ENCODE measurements at places on chromosomes 3 and 15.

DNA sequence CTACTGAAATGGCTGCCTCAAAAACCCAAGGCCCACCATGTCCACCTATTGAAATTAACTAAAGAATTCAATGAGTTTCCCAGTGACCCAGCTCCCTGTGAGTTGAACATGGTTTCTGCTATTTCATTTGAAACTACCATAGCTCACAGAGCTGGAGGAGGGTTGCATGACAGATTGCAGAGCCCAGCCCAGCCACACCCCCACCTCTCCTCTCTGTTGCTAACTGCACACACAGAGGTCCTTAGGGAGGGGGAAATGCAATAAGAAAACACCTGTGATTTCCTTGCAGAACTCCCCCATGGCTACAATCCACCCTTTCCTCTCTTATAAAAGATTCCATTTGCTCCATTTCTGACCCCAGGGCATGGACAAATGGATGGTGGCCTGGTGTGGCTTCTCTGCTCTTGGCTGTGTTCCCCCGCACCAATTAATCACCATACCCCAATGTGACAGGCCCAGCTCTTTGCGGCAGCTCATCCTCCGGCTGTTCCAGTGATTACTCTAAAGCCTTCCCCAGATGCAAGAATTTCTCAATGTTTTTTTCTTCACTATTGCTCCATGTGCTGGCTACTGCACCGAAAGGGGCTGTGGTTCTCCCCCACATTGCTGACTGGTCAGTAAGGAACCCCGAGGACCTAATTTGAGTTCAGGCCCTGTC, 208.4 kb upstream of the KBTBD8 start:
- DNase-seq, result no peak

GRCh38 chr3:188037965-188038581, 115.9 kb upstream of the LPP start:
- no peak for DNase-seq

GRCh38 chr3:43180694-43181093, 74.8 kb upstream of the POMGNT2 start:
- DNase-seq, result no peak

GRCh38 chr15:26015516-26016075, 152.5 kb upstream of the ATP10A start:
- DNase-seq, result no peak

- no peak for DNase-seq
Observed at GRCh38 chr3:186471771-186472170, 72.4 kb downstream of the CRYGS start.

DNA sequence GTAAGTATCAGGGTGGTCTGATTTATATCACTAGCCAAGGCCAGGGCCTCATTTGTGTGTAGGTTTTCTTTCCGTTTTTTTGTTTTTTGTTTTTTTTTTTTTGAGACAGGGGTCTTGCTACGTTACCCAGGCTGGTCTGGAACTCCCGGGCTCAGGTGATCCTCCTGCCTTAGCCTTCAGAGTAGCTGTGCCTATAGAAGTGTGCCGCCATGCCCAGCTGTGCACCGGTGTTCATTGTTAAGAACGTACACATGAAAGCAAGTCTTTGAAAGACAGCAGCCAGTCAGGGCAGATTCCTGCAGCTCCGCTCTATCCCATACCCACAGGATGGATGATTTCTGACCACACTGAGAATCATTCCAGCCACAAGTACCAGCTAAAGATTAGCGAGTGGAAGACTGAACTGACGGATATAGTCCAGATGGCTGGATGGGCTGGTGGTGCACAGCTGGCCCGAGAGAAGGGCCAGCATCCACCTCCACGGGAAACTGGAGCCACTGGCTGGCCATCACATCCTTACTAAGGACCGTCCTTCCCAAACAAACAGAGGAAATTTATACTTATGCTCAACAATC, 95.4 kb downstream of the PCSK6 start:
- no peak for DNase-seq

DNA sequence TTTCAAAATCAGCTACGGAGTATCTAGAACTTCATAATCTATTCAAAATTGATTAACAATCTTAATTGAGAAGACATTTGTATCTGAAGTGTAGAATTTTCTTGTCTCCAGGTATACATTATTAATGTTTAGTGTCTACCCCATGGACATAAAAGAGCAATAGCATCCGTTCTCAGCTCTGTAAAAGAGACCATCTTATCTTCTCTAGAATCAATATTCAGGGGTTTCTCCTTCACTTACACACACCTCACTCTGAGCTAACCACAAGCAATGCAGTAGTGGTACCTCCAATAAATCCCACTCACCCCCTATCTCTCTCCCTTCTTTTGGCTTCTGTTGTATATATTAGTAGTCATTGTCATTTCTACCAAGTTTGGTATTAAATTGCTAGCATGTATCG, 16.2 kb downstream of the MBNL1 start:
- no peak for DNase-seq

DNA sequence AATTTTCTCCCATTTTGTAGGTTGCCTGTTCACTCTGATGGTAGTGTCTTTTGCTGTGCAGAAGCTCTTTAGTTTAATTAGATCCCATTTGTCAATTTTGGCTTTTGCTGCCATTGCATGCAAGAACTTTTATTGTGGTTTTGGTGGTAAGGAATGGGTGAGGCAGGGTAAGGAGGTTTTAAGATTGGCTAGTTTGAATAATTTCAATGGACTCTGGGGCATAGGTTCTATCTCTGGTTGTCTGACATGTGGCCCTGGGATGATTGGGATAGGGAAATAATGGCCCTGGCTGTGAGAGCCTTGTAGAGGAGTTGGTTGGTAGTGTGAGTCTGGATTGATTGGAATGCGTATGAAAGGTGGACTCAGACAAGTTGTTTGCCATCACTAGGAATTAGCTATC, 38.0 kb downstream of the SEC22A start:
- DNase-seq, result no peak

DNA sequence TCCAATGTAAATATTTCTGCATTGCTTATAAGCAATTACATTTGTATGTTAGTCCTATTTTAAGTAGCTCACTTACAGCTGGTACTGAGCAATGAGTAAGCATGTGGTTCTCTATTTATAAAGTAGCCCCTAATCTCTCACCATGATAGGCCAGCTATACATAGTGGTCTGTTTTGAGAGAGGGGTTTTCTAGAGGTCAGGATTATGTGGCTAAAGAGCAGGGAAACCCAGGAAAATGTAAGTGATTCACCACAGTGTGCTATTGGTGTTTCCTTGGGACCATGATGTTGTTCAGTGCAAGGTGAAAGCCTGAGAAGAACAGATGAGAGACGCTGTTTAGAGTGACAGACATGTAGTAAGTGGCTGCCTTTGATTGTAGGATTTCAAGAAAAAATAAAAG, 26.4 kb downstream of the RBMS3 start:
- DNase-seq, result no peak

- no peak for DNase-seq
Observed at GRCh38 chr3:46098319-46098761, 71.1 kb upstream of the XCR1 start.

DNA sequence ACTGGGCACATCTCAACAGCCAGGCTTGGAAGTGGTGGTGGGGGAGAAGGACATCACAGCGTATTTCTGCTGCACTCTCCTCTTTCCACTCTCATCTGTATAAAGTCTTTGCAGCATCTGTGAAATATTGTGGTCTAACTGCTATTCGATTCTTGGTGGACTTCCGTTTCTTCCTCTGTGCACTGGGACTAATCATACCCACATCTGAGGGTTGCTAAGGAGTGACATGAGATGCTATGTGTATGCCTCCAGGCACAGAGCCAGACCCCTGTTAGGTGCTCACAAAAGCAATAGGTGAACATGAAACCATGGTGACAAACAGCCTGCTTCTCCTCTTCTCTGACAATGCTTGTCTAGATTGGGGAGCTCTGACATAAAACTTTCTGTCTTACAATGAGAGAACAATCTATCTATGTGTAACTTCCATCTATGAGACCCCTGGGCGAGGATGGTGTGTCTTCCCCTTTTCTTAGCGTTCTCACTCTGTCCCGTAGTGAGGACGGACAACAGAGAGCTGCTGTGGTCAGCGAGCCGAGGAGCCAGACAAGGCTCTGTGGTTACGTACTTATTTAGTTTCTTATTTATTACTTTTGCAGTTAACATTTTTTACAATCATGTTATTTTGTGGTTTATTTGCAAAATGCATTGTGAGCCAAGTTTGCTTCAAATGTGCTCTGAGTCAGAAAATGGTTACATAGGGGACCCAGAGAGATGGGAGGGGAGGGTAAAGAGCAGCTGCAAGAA, 196.7 kb upstream of the TPRG1 start:
- DNase-seq, result no peak

GRCh38 chr3:54861248-54862067, 66.4 kb downstream of the LRTM1 start:
- no peak for DNase-seq

DNA sequence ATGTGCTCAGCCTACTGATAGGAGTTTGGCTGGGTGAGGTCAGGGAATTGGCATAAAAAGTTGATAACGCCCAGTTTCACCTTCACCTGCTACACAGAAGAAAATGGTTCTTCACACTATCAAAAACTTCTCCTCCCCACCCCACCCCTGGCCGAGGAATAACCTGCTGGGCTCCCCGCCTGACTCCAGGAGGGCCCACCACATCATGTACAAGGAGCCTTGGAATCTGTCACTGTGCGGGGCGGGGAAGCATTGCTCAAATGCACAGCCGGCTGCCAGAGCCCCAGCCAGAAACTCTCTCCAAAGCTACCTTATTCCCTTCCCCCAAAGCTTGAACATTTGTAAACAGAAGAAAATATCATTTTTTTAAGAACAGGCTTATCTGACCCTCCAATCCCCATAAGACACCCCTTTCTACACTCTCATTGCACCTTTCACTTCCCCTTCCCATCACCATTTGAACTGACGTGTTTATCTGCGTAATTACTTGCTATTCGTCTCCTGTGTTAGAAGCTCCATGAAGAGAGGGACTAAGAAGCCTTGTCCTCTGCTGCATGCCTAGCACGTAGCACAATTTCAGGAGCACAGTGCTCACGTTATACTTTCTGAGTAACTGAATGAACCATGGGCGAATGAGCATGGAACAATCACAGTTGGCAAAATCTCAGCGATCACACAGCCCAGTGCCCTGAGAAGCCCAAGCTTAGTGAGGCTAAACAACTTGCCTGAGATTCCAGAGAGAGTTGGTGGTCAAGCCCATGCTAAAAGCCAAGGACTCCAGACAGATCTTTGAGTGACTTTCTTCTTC, 82.9 kb downstream of the HES1 start:
- DNase-seq, result no peak

GRCh38 chr3:65233561-65233960, 545.8 kb upstream of the ADAMTS9 start:
- no peak for DNase-seq

DNA sequence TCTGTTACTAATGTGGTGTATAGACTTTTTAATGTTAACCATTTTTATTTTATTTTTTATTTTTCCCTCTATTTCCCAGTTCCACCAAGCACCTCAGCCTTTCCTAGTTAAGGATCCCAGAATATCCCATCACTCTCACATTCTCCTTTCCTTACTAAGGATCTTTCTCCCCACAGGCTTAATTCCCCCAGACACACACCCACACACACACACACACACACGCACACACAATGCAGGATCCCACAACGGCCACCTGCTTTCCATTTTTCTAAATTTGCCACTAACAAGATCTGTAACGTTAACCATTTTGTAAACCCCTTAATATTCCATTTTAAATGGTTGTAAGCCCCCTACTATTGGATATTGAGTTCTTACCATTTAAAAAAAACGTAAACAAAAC, 404.1 kb downstream of the ZIC1 start:
- no peak for DNase-seq

DNA sequence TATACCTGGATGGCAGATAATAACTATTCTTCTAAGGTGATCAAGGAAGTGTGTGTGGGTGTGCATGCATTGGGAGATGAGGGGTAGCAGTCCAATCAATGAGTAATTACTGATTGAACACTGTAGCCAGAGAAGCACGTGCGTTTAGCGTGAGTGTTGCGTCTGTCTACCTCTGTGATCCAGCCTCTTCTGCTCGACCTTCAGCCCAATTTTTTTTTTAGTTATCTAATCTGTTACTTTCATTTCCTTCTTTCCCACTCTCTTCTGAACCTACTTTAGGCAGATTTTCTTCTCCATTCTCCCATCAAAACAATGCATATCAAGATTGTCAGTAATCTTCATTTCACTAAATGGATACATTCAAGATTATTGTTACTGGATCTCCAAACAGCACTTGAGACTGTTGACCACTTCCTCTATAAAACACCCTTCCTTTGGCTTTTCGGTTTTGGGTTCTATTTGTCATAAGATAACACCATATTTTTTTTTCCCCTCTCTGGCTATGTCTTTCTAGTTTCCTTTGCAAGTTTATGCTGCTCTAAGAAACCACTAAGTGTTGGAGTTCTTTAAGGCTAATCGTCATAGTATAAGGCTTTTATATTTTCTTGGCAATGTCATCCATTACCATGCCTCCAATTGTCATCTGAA, 41.0 kb downstream of the MCTP2 start:
- no peak for DNase-seq

DNA sequence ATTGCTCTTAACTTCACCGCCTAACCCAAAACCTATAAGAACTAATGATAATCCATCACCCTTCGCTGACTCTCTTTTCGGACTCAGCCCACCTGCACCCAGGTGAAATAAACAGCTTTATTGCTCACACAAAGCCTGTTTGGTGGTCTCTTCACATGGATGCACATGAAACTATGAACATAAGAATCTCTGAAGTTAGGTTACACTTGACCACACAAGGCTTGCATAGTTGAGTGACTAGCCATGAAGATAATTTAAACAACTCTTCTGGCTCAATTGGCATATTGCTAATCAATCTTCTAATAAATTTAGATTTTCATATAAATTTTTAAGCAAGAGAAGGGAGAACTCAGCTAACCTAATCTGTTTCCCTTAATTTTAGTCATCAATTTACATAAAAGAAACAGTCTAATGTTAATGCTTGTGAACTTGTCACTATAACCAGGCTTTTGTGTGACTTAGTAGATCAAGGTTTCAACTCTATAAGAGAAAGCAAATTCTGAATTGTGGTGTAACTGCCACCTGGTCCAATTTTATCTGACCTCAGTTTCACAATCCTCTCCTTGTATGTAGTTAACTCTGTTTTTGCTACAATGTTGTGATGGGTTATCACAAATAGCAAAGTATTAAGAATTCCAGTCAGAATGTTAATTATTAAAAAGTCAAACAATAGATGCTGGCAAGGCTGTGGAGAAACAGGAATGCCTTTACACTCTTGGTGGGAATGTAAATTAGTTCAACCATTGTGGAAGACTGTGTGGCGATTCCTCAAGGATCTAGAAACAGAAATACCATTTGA, 82.0 kb downstream of the HHLA2 start:
- DNase-seq, result no peak

- DNase-seq, result no peak
Observed at GRCh38 chr3:114242947-114243346, 5.6 kb upstream of the ZNF80 start.

DNA sequence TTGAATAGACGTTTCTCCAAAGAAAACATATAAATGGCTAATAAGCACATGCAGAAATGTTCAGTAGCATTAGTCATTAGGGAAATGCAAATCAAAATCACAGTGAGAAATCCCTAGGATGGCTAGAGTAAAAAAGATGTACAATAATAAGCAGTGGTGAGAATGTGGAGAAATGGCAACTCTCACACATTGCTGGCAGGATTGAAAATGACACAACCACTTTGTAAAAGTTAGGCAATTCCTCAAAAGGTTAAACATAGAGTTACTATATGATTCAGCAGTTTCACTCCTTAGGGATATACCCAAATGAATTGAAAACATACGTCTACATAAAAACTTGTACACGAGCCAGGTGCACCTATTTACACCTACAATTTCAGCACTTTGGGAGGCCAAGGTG, 108.7 kb downstream of the ITPR1 start:
- DNase-seq, result no peak

Measured in cortex of kidney (tissue), 1 donor.